ENCODE measurements at places on chromosomes 2 and 18.

DNA sequence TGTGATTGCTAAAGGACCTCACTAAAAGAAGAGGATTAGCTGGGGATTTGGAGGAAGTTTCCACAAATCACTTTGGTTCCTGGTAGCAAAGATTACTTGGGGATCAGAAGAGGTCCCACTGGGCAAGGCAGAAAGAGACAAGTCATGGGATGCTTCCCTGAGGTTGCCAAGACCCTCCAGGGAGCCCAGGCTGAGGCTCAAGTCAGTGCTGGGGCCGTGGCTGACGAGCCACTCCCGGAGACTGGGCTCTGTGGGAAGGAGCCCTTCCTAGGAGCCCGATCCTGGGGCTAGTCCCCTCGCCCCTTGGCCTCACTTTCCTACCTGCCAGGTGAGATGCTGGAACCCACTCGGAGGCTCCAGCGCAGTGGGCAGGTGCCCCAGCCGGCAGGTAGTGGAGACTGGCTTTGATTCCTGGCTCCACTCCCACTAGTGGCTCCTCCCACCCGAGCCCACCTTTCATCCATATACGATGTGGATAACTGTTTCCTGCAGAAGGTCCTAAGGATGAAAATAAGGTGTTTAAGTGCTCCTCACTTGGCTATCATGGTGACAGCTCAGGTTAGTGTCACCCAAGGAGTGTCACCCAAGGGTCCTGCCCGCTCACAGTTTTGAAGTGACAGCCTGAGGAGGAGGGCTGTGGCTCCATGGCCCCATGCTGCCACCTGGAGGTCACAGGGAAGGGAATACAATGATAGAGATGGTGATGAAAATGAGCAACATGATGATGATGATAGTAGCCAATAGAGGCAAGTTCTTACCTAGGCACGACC, 100.5 kb downstream of the CAPN13 start:
- DNase-seq: no peak

DNA sequence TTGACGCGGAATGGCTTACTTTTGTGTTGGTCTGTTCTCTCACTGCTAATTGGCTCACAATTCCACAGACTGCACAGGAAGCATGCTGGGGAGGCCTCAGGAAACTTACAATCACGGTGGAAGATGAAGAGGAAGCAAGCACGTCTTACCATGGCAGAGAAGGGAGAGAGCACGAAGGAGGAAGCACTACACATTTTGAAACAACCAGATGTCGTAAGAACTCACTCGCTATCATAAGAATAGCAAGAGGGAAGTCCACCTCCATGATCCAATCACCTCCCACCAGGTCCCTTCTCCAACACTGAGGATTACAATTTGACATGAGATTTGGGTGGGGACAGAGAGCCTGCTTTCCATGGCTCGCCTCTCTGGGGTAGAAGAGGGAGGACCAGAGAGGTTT, 106.2 kb downstream of the KCNF1 start:
- no peak for DNase-seq

GRCh38 chr18:13544953-13545352, 181.4 kb downstream of the FAM210A start:
- no peak for DNase-seq

GRCh38 chr2:9333591-9334171, 89.6 kb downstream of the ITGB1BP1 start:
- DNase-seq: peak; percentile 59

DNA sequence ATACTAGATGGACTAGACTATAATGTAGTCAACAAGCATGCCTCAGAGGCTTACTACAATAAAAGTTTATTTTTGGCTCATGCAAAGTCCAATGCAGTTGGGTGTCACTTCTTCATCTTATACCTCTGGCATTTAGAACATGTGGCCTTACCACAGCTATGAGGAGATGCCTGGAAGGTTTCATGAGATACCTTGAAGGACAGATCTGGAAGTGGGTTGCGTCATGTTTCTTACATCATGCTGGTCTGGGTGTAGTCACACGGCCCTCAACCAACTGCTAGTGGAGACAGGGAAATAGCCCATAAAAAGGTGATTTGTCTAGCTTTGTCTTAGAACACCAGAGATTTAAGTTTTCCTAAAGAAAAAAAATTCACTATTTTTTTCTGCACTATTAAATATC, 91.7 kb upstream of the MMADHC start:
- peak; percentile 48 for DNase-seq

DNA sequence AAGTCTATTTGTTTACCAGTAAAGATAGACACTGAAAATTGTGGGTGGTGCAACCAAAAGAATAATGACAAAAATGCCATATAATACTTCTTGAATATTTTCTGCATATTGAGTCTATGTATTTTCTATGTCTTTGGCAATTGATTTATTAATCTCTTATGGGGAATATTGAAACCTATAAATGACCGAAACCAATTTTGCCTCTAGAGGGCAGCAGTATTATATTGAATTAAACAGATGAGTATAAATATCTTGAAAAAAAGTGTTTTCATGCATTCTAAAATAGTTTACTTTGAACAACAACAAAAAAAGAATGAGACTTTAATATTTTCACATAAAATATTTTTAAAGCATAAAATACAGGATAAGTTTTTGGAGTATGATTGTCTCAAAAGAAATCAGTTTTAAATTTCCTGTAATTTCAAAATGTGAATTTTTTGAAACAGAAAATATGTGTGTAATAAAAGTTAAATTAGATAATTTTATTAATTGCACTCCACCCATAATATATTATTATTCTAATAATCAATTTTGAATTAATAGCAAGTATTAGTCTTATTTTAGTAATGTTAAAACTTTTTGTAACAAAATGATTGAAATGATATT, 49.9 kb upstream of the CALCRL start:
- DNase-seq: no peak

DNA sequence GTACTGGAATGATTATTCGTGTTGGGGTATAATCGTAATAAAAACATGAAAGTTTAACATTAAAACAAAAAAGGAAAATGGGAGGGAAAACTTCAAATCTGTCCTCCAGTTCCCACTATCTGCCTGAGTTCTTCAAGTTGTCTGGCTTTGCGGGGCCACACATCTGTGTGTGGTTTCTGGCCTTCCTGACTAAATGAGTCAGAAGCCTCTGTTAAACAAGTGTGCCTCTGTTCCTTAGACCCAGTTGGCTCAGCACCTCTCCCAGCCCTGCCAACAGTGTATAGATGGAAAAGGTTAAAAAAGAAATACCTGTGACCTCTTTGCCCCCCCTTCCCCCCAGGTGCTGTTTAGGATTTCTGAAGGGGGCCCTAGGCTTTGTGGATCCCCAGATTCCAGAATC, 30.2 kb downstream of the XDH start:
- DNase-seq: peak; percentile 84

DNA sequence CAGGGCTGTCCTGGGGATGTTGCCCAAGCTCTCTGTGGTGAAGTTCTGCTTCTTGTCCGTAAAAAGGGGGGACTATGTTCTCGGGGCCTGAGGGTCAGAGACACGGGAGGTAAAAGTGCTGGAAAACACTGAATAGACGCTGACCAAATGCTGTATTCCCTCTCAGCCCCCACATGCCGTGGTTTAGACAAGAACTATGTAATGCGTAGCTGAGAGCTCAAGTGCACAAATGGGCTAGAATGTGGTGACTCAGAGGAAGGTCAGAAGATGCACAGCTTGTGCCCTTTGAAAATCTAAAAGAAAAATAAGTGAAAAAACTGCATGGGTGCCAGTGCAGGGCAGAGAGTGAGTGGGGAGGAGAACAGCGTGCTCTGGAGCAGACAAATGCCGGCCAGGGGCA, 80.3 kb upstream of the MAP4K4 start:
- DNase-seq: peak; percentile 11

- no peak for DNase-seq
Measured at GRCh38 chr2:79547568-79547967, 34.7 kb downstream of the CTNNA2 start.

GRCh38 chr2:197453914-197454398, 604 bp downstream of the COQ10B start:
- peak; percentile 80 for DNase-seq

DNA sequence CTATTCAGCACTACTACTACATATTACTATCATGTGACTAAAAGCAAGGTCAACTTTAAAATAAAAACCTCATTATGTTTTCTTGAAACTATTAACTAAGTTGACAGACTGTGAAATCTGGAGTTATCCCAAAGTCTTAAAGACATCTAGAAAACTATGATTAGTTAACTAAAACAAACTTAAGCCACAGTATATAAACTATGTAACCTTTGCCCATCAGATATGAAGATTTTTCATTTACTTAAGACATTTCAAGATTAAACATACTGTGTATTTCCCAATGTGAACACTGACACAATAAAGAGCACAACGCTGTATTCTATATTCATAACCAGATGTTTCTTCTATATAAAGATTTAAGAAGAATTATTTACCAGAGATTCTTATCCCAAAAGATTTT, 33.5 kb upstream of the CACNB4 start:
- DNase-seq: no peak

DNA sequence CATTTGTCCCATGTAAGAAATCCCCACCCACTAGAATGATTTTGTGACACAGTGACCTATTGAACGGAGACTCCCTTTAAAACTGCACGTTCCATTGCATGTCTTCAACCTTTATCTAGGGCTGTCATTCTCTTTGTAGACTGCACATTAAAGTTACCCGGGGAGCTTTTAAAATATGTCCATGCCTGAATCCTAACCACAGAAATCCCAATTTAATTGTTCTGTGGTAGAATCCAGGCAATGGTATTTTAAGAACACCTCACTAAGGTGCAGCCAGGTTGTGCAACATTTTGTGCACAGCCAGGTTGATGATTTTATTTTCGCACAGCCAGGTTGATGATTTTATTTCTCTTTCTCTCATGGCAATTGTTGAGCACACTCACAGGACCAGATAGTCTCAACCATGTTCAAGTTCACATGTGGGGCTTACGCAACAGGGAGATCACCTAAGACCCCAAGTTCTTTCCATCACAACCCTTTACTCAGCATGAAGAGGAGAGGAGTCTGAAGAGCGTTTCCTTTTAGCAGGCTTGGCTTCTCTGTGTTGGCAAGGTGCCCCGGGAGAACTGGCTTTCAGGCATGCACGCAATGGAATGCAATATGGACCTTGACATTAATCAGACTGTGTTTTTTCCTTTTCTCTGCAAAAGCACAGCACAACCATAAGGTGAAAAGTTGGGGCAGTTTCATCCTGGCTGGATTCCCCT, 467.3 kb upstream of the ETAA1 start:
- DNase-seq: peak; percentile 20

Measured in AG09309 (cell line).